ENCODE measurements at places on chromosomes 2 and 18.

DNA sequence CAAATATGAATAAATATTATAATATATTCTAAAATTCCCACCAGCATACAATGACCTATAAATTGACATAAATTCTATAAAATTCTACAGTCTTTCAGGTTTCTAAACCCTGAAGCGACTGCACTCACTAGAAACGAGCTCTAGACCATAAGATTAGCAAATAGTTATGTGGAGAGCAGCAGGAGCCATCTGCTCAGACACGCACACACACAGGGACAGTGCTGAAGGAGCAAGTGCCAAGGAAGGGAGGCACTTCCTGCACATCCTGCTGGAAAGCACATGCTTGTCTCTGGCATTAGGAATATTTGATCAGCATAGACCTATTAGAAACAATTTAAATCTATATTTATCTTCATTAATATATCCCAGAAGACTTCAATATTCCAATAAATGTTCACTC, 713.9 kb upstream of the CDH2 start:
- DNase-seq: no peak

GRCh38 chr2:3536682-3537632, 17.6 kb upstream of the ADI1 start:
- peak; percentile 80 for DNase-seq

DNA sequence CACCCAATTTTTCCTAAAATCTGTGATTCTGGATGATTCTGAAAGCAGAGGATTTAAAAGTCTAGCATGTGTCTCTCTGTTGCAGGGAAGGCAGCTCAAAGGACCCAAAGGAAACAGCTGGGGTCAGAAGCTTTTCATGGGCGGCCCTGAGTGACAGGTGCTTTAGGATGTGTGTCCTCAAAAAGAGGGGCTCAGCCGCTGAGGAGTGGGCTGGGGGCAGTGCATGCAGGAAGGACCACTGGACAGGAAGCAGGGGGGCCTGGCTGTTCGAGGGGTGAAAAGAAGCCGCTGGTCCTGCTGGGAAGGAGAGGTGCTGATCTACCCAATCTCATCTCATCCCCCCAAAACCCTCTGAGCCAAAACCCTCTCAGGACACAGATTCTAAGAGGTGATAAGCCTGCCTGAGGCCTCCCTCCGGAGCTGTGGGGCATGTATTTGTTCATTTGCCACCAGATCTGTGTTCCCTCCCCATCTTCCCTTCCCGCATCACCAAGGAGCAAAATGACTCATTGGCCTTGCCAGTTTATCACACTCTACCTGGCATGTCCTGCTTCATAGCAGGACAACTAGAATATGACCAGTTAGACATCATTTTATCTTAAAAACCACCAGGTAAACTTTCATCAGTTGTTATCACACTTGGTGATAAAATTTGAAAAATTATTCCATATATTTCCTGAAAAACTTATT, 98.8 kb upstream of the MGAT4A start:
- DNase-seq: no peak

- DNase-seq: no peak
Observed at GRCh38 chr2:239441261-239442078, 40.6 kb upstream of the HDAC4 start.

DNA sequence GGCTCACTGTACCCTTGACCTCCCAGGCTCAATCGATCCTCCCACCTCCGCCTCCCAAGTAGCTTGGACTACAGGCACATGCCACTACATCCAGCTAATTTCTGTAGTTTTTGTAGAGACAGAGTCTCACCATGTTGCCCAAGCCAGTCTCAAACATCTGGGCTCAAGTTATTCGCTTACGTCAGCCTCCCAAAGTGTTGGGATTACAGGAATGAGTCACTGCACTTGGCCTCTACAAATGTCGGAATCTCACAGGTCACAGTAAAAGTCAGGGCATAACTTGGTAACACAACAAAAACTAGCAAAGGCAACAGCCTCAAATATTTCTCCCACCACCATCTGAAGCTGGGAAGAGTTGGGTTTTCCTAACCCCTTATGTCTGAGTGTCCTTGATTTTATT, 25.3 kb downstream of the SCG2 start:
- DNase-seq: peak; percentile 13

GRCh38 chr18:3148930-3149535, 70.7 kb downstream of the MYOM1 start:
- no peak for DNase-seq
